ENCODE measurements at places on chromosomes 1 and 21.

- no peak for DNase-seq
Observed at GRCh38 chr1:203199816-203200571, 13.5 kb upstream of the CHI3L1 start.

DNA sequence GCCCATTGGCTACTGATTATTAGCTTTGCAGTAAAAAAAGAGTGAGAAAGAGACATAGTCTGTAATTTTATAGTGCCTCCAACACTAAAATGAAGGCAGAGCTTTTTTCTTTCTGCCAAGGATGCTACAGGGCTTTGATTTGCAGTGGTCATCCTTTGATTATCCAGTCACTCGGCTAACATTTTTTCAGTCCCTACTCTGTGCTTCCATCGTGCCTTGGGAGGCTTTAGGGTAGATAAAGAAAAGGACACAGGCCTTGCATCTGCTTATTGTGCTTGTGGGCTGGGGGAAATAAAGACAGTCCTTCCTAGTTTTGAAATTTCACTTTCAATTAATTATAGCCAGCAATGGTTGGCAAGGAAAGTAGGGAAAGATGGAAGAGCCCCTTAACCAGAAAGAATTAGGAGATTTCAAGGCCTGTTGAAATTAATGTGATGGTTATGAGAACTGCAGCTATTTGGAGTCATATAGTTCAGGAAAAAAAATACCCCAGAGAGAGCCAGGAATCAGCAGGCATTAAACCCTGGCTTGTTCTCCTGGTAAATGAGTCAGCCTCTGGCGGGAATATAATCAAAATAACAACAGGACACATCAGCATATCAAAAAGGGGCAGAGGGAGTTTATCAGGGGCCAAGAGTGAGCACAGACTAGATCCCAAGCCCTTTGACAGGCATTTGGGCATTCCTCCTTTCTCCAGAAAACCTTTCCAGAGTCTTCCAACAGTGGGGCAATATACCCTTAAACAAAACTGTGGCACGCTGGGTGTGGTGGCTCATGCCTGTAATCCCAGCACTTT is 27.4 kb downstream of the CACHD1 start:
- DNase-seq: no peak

DNA sequence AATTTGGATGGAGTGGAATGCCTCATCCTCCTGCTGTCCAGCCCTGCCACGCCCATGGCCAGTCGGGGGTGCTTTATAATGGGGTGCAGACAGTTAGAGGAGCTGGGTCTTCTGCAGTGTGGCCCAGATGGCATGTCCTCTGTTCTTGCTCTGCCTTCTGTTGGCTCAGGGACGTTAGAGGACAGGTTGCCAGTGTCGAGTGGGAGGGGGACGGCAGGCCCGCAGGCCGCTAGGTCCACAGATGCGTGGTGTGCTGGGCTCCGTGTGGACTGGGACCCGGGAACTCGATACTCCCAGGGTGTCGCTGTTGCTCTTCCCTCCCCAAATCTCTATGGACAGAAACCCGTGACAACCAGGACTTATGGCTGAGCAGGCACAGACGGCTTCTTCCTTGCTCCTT is 33.3 kb downstream of the SIM2 start:
- DNase-seq: no peak

DNA sequence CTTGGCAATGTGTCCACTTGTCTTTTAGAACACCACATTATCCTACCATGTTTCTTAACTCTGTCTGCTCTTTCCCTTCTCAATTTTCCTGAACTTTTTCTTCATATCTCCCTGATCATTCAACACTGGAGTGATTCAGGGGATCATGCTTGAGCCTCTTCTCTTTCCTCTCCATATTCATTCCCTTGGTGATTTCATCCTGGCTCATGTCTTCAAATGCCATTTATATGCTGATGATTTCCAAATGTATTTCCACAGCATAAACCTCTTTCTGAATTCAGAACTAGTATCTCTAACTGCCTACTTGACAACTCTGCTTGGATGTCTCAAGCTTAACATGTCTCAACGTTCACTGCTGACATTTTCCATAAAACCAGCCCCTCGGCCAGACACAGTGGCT is 8.5 kb upstream of the IVL start:
- no peak for DNase-seq

DNA sequence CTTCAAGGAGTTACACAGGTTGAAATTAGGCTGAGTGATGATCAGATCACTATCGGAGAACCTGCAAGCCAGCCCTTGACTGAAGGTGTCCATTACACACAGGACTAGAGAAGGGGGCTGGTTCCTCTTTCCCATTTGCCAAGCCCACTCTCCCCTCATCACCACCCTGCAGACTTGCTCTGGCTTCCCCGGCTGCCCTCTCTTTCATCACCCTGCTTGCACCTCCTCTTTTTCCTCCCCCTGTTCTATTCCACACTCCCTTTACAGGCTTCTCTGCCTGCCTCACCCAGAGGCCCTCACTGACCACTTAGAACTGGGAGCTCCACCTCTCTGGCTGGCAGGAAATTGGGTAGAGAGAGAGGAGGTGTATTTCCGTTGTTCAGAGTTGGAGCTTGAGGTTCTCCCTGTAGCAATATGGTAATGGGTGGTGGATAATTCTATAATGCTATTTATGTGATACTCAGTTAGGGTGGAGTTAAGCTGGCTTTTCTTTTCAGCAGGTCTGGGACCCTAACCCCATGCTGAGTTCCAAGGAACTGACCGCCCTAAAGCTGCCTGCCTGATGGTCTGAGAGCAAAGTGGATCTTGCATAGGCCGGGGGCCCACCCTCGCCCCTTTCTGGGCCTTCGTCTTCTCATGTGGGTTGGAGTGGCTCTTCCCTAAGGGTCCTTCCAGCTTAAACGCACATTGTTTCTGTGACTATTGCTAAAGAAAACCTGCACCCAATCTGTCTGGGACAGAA is 111.8 kb upstream of the ADAR start:
- no peak for DNase-seq

GRCh38 chr1:62175568-62176179 is 19.0 kb upstream of the L1TD1 start:
- no peak for DNase-seq

- no peak for DNase-seq
Observed at GRCh38 chr1:6342056-6342455, 51.5 kb downstream of the ACOT7 start.

DNA sequence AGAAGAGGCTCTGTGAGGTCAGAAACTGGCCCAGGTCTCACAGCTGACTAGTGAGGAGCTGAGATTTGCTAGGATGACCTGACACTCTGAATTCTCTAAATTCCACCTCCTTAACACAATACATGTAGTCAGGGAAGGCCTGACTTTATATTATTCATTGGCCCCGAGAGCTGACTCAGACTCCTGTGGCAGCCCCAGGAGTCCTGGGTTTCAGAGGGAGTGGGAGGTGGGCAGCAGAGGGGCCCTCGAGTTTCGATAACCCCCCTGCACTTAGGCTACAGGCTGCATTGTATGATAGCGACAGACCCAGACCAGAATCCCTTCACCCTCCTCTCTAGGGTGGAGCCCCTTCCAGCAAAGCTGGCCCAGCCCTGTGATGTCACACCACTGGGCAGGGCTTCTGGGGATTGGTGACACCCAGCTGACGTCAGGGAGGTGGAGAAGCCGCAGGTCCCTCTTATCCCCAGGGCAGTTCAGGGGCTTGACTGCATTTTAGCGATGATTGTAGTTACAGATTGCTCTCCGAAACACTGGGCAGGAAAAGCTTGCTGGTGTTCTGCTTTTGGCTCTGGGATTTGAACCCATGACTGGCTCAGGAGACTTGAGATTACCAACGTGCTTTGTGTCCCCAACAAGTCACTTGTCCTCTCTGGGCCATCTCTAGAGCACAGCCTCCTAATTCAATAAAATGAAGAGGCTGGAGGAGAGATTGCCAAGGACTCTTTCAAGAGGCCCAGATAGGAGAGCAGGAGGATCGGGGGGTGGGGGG is 17.0 kb upstream of the GPR37L1 start:
- DNase-seq: no peak

Data from activated T-helper 1 cell treated with anti-CD3 and anti-CD28 coated beads, Interleukin-2, amount 50 U/mL, for 16 hours (primary cell).